ENCODE measurements at places on chromosomes 2 and 18.

DNA sequence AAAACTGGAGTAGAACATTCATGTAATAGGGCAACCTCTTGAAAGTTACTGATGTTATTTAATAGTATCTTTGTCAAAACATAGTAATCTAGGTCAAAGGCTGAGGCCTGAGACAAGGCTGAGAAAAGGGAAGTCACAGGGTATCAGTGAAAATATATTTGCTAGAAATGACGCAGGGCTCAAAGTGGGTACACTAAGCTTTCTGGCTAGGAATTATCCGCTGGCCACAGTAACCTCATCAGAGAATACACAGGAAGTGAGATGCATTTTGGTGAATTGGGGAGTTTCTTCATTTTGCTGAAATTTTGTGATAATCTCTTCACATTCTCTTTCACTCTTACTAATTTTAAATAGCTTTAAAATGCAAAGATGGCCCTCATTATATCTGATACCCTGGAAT, 206.8 kb downstream of the OTX1 start:
- DNase-seq = no peak

DNA sequence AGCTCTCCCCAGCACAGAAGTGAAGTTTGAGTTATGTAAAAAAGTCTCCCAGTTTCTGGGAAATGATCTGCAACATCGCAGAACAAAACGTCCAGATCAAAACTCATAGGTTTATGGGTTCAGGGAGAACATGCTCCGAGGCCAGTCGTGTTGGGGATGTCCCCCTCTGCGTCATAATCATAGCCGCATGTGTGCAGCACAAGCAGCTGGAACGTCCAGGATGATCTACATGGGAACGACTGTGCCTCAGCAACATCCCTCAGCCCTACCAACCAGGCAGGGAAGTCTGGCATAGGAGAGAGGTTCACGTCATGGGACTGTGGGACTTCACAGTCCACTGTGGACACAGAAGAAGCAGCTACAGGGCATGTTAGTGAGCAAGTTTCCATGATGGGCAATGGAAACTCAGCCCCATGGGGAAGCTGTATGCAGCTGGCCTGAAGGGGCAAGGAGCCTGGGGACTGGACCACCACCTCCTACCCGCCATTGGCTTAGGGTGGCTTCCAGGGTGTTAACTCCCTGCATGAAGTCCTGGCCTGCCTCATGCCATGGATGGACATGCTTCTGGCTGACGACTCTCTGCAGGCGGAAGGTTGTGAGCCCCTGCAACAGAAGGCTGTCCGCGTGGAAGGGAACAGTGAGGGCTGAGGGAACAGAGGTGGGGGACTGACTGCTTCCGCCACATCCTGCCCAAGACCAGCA, 96.9 kb downstream of the COPS8 start:
- DNase-seq = no peak

DNA sequence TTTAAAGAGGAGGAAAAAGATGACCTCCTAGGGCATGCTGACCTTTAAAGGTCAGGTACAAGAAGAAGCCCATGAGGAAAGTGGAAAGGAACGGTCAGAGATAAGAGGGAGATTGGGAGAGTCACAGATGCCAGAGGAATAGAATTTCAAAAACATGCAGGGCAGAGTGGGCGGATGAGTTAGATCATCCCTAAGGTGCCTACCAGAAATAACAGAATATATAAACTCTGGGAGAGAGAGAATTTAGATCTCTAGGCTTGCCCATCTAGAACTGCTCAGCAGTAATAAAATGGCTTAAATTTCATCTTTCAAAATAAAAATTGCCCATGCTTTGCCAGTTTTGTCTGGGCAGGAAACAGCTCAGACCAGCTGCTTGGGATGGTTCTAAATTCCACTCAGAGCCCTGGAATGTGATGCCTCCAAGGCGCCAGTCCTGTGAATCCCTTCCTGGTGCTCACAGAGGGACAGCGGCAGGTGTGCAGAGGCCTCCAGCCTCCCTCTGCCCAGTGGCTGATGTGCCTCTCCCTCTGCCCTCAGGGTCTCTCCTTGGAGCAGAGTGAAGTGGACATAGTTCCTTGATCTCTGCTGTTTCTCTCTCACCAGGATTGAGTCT, 130.9 kb downstream of the ANTXR1 start:
- DNase-seq = no peak

GRCh38 chr2:238160206-238161129, 1.7 kb downstream of the ERFE start:
- no peak for DNase-seq

- no peak for DNase-seq
These were observed 703 bp downstream of the UGGT1 start for GRCh38 chr2:128091726-128092080.

DNA sequence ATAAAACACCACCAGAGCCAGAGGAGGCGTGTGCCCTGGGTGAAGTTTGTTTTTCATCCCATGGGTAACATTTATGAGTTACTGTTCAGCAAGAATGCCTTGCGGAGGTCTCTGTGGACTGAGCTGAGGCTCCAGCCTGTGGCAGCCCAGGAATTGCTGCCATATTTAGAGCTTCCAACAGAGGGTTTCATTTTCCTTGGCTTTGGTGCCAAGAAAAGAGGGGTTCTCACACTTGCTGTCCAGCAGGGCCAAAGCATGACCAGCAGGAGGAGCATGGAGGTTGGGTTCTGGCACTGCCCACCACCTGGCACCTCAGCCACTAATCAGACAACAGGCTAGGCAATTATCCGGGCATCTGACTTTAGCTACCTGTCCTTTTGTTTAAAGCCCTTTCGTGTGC, 36.7 kb downstream of the EPAS1 start:
- DNase-seq = no peak

DNA sequence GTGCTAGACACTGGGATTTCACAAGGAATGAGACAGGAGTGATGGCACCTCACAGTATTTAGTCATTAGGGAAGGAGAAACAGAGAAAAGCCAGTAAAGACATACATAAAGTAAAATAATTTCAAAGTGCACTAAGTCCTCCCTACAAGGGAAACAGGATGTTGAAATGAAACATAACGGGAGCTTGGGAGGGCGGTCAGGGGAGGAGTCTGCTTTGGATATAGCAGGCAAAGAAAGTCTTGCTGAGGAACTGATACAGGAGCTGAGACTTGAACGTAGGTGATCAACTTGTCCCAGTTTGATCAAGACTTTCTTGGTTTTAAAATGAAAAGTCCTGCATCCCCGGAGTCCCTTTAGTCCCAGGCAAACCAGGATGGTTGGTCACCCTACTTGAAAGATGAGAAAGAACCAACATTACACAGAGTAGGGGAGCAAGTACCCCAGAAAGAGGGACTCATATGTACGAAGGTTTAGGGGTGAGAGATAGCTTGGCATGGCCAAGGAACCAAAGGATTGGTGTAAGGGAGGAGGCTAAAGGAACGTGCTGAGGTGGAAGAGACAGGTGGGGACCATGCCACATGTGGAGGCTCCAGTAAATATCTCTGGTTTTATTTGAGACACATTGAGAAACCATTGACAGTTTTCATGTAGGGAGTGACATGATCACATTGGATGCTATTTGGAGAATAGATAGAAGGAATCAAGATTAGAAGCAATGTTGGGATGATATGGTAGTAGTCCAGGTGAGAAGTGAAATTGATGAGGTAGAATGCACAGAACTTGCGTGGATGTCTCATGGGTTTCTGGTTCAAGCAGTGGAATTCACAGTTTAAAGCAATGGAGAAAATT, 28.4 kb downstream of the FBXO48 start:
- no peak for DNase-seq

DNA sequence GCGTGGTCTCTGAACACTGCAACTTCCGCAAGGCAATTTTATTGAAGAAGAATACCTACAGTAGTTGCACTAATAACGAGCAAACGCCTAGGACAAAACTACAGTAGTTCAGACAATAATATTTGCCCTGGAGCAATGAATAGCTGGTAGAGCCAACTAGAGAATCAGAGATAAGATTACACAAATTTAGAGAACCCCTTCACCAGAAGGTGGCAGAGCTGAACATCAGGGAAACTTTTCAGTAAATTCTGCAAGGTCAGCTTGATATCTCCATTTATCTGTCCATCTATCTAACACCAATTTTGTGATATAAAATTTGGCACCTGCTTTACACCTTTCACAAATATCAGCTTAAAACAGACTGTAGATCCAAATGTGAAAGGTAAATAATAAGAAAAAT, 43.8 kb downstream of the CDH19 start:
- no peak for DNase-seq

GRCh38 chr18:78796693-78797455, 182.7 kb upstream of the SALL3 start:
- DNase-seq = no peak

DNA sequence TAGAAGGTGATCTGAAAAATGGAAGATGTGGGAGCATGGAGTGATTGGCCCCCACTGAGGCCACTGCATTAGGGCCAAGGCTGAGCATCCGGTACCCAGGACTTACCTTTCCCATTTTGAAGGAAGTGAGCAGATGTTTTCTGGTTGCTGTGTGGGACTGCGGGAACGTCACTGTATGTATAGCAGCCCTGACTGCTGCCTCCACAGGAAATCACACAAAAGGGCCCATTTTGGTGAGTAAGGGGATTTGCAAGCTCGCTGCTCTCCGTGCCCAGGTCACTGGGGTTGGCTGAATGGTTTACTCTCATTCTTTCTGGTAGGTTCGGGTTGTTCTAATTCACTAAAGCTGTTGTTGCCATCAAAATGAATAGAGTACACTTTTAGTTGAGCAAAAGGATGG, at the start of gene CRYGB:
Gene CRYGB, minus strand, starts transcription at position 153 of the 400 bp plus-strand sequence. Its CDS starts 38 bp downstream, at position 115.
- DNase-seq = no peak

DNA sequence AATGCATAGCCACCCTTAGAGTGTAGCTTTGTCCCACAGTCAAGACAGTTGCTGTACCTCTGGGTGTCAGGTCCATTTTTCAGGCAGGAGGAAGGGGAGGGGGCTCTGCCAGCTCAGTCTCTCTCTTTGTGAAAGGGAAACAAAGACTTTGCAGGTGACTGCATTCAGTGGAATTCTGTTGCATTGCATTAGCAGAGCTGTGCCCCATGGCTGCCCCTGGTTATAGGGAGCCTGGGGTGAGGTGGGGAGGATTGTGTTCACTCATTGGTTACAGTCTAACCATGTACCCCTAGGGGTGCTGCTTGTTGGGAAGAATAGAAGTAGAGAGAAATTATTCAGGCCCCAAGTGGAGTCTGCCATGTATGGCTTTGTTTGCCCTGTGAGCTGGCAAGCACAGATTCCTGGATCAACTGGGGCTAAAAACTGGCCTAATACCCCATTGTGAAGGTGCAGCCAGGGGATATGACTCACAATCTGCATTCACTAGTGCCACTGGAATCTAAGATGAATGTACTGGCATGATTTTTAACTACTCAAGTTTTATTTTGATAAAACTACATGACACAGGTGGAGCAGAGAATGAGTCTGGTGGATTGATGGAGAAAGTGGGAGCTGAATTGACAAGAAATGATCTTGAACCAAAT, 118.4 kb downstream of the SH3BP4 start:
- DNase-seq = no peak

- DNase-seq = no peak
These were observed 2.0 kb downstream of the PROC start for GRCh38 chr2:127420039-127420864.

- no peak for DNase-seq
These were observed 157.8 kb downstream of the BABAM2 start for GRCh38 chr2:28048341-28048740.

- no peak for DNase-seq
These were observed 13.4 kb downstream of the CAPN14 start for GRCh38 chr2:31203916-31204315.

DNA sequence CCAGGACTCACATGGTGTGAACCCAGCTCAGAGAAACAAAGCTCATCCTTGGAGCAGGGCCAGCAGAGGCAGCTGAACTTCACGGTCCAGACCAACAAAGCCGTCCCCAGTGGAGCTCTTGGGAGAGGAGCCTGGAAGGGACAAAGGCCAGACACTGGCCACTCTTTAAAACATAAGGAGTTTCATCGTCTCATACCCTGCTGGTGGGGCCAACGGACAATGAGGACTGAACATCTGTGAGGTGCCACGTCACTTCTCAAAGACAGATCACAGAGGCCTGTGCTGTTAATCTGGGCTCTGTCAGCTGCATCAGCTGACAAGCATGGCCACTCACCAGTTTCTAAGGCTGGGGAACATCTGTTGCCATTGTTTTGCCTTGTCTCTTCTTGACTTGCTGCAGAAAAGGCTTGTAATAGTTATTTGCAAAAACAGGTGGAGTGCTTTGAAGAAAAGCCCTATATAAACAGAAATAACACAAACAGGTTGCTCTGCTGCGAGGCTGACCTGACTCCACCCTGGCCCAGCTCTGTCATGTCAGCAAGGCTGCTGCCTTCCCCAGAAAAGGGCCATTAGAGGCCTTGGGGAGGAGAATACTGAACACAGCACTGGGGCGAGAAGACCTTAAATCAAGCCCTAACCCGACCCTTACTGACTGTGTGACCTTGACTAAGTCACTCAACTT, 68.1 kb upstream of the DAPL1 start:
- no peak for DNase-seq

- peak; percentile 57 for DNase-seq
These were observed 182.6 kb upstream of the HAAO start for GRCh38 chr2:42974721-42975717.

GRCh38 chr18:13424363-13424762, 205.8 kb downstream of the LDLRAD4 start:
- DNase-seq = no peak

- no peak for DNase-seq
These were observed 351.4 kb upstream of the CDH20 start for GRCh38 chr18:60981682-60982328.

GRCh38 chr18:35522130-35522959, 24.6 kb upstream of the INO80C start:
- no peak for DNase-seq

GRCh38 chr2:191218292-191218898, 26.8 kb upstream of the MYO1B start:
- DNase-seq = peak; percentile 55
